ENCODE measurements at places on chromosomes 7 and 10. TPM values are rescaled to one million over a fixed set of nuclear protein-coding genes. Genes with fewer than 3 reads are reported as not detected.

DNA sequence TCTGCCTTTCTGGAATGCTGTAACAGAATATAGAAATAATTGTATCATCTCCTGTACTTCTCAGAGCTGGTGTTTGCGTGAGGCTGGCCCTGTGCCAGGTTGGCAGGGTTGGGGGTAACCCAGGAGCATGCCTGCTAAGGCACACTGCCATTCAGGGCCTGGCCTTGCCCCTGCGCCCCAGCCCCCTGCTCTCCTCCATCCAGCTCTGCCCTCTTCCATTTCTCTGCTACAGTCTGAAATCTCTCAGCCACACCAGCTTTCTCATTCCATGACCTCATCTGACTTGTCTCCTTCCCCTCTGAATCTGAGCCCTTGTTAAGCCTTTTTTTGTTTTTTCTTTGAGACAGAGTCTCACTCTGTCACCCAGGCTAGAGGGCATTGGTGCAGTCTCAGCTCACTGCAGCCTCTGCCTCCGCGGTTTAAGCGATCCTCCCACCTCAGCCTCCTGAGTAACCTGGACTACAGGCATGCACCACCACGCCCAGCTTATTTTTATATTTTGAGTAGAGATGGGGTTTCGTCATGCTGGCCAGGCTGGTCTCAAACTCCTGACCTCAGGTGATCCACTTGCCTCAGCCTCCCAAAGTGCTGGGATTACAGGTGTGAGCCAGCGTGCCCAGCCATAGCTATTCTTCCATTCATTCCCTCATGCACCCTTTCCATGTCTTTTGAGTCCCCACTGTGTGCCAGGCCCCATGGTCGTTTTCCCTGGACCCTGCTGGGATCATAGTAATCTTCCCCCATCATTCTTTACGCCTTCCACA is 206.8 kb downstream of the CUX1 start:
- H3K27ac ChIP-seq: no peak overlapping the region
- no peaks in the 10 kb centered on the region for H3K36me3 ChIP-seq
- H3K4me3 ChIP-seq: no peak overlapping the region
- peak; percentile 28 for DNase-seq

GRCh38 chr10:72063703-72064391 is 24.5 kb downstream of the SPOCK2 start:
- peaks cover 49% of the 10 kb centered on the region for H3K4me1 ChIP-seq
- H3K27me3 ChIP-seq: no peaks in the 10 kb centered on the region
- H3K27ac ChIP-seq: no peak overlapping the region
- H3K36me3 ChIP-seq: peaks cover 17% of the 10 kb centered on the region
- no peak for DNase-seq

Gene KCNIP2
- total RNA-seq: 7.1 TPM

Gene ARL3
- total RNA-seq: 4.7 TPM

Gene TACR2
- total RNA-seq: not detected

DNA sequence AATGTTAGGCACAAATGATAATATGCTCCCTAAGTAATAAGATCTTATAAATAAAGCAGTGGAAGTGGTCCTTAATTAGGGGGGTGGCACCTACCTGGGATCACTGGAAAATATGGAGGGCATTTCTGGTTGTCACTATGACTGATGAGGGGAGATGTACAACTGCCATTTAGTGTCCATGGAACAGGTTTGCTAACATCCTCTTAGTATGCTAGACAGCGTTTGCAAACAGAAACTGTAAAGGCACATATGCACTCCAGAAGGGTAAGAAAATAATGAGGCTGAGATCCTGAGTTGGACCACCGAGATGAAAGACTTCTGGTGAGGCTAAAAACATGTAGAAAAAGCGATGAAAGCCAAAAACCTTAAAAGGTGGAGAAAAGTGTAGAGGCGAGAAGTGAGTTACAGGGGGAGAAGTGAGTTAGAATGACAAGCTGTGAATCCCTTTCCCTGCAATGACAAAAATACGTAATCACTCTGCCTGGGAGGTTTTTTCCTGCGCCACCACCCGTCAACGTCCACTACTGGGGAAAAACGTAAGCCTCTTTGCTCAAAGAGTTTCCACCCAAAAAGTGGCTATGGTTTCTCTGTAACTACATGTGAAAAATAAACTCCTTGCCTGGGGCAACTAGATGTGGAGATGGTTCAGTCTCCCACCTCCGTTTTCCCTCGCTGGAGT is 767 bp downstream of the KRIT1 start:
- H3K36me3 ChIP-seq: peaks cover 14% of the 10 kb centered on the region
- H3K4me3 ChIP-seq: peak overlapping the region; percentile 95
- no peaks in the 10 kb centered on the region for H3K27me3 ChIP-seq
- H3K27ac ChIP-seq: peak overlapping the region; percentile 89

- no peak overlapping the region for H3K27ac ChIP-seq
- no peaks in the 10 kb centered on the region for H3K36me3 ChIP-seq
- DNase-seq: no peak
- H3K4me1 ChIP-seq: peaks cover 31% of the 10 kb centered on the region
Observed at GRCh38 chr10:111080224-111080623, 3.4 kb downstream of the ADRA2A start.

DNA sequence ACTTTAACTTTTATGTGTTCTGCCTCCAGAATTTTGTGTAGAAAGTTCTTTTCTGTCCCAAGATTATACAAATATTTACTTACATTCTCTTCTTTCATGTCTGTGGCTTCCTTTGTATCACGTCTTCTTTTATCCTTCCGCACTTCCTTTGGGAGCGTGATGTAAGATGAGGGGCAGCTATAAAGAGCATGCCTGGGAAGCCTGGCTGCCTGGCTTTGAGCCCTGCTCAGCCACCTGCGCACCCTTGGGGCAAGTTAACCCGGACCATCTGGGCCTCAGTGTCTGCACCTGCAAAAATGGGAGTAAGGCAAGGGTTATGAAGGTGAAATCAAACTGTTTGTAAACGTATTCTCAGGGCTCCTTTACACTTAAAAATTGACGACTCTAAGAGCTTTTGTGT is 25.2 kb downstream of the PALD1 start:
- H3K27me3 ChIP-seq: no peaks in the 10 kb centered on the region
- peaks cover 28% of the 10 kb centered on the region for H3K4me1 ChIP-seq
- no peaks in the 10 kb centered on the region for H3K36me3 ChIP-seq
- no peak overlapping the region for H3K4me3 ChIP-seq
- peak overlapping the region; percentile 35 for H3K27ac ChIP-seq
- no peak for DNase-seq

Gene SEC61A2
- 8.3 TPM for total RNA-seq

Gene RAB19
- total RNA-seq: 1.1 TPM

Measured in spleen (tissue), 13 donors.